ENCODE measurements at places on chromosomes 2 and 18. TPM values are rescaled to one million over a fixed set of nuclear protein-coding genes. Genes with fewer than 3 reads are reported as not detected.

DNA sequence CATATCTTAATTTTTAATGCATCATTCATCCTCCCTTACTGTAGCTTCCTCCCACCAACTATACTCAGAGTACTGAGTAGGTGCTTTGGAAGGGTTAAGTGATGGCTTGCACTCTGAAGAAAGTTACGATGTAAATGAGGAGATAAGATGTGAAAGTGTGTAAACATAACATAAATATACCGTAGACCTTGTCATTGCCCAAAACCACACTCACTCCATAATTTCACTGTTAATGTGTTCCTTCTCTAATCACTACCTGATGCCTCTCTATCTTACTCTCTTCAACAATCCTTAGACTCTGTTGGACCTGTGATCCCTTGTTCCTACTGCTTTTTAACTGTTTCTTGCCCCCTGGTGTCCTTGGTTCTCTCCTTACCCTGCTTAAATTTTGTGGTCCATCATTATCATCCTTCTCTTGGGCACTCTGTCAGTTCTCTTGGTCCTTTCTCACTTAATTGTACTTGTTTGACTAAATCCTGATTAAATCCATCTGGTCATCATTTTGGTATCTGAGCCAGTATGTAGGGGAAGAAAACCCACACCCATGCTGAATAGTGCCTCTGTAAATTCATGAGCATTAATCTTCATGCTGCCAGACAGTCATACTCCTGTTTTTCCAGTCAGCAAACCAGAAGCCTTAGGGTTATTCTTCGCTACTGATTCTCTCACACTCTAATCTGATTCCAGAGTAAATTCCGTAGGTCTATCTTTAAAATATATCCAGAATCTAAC, 45.0 kb downstream of the PMS1 start:
- no peak for DNase-seq

GRCh38 chr2:219165058-219165911, 4.5 kb downstream of the SLC23A3 start:
- DNase-seq, result no peak

DNA sequence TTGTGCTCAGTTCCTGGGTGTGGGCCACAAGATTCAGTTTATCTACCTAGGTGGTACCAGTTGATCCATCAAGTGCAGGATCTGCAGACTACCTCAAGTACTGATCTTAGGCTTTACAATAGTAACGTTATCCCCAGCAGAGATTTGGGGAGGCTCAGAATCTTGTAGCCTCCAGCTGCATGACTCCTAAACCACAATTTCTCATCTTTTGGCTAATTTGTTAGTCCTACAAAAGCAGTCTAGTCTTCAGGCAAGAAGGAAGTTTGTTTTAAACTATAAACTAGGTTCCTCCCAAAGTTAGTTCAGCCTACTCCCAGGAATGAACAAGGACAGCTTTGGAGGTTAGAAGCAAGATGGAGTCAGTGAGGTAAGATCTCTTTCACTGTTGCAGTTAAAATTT, 213.5 kb upstream of the PIEZO2 start:
- DNase-seq, result no peak

The PNPT1 gene
- total RNA-seq, result 58.5 TPM

The FN1 gene
- 133 TPM for total RNA-seq

GRCh38 chr2:99734236-99734635, 244.4 kb upstream of the REV1 start:
- DNase-seq, result no peak

The OSBPL1A gene
- total RNA-seq, result 34.8 TPM

The ADD2 gene
- total RNA-seq, result 0.14 TPM

- no peak for DNase-seq
These were observed 26.8 kb downstream of the TNP1 start for GRCh38 chr2:216833061-216833460.

- no peak for DNase-seq
These were observed 31.0 kb downstream of the INSIG2 start for GRCh38 chr2:118119158-118119727.

DNA sequence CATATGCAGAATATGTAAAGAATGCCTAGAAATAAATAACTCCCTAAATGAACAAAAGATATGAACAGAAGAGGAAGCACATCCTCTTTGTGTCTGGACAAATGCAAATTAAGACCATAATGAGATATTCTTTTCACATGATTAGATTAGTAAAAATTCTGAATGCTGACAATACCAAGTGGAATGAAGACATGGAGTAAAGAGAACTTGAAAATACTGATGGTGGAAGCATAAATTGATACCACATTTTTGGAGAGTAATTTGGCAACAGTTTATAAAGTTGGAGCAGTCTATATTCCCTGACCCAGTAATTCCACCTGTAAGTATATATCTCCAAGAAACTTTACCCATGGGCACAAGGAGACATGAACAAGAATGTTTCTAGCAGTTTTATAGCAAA, 130.0 kb downstream of the CAPN13 start:
- no peak for DNase-seq

The HOXD13 gene
- total RNA-seq, result not detected

The IDH1 gene
- 166 TPM for total RNA-seq

The THUMPD2 gene
- total RNA-seq, result 13.4 TPM

The UGT1A4 gene
- 6.1 TPM for total RNA-seq

DNA sequence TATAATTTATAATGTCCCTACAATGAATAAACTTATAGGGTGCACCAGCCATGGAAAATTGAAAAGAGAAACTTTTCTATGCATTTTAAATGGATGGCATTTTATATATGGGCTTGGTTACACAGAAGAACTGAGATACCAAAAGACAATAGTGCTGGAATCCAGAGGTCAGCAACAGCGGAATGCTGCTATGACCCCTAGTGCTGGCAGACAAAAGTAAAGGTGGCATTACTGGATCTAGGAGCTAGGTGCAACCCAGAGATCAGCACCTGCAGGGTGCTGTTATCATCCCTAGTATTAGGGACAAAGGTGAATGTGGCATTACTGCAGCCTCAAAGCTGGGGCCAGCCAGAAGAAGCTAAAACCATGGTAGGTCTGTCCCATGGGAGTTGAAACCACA, 392.7 kb upstream of the ST6GAL2 start:
- no peak for DNase-seq

DNA sequence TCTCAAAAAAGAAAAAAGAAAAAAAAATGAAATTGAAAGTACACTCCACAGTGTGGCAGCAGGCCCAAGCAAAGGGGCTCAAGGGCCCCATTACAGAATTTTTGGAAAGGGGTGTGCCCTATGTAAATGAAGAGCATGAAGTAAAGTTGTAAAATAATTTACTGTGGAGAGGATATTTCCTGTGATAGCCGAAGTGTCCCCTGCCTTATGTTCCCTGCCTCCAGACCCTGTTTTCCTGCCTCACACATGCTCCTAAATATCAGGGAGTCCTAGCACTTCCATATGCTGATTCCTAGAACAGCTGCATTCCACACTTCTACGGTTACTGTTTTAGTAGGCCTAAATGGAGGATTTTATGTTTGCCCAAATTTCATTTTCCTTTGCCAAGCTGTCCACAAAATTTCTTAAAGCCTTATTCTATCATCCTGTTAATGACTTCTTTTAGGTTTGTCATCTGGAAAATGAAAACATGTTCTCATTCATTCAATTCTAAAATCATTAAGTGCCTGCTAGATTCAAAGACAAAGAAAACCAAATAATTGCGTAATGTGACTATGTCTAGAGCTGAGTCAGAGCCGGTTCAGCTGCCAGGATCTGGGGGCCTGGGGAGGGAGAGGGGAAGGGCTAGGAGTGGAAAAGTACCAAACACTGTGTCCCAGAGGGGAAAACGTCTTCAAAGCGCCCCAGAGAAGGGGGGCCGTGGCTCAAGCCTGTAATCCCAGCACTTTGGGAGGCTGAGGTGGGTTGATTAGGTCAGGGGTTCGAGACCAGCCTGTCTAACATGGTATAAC, 25.9 kb upstream of the IMPA2 start:
- no peak for DNase-seq

The TTN gene
- 0.07 TPM for total RNA-seq

The ME2 gene
- 45.6 TPM for total RNA-seq

- no peak for DNase-seq
These were observed 32.3 kb downstream of the UBXN4 start for GRCh38 chr2:135773917-135774316.

GRCh38 chr18:42756214-42756613, 359.3 kb downstream of the RIT2 start:
- no peak for DNase-seq

DNA sequence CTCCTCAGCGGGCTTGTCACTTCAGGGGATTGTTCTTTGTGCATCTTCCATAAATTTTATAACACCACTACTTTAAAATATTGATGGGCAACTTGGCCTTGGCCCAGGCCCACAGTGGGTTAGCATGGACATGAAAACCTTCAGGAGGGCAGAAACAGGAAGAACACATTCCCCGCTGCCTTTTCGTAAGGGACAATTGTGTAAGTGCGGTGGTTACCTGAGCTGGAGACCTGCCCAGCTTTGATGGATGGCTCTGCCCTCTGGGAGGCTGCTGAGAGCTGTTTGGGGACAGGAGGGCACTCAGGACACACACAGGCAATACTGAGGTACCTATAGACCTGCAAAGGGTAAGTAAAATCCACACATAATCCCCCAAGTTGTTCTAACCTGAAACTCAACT, 46.8 kb downstream of the FECH start:
- DNase-seq, result no peak

- no peak for DNase-seq
These were observed 249.2 kb upstream of the GCFC2 start for GRCh38 chr2:75959724-75960471.

DNA sequence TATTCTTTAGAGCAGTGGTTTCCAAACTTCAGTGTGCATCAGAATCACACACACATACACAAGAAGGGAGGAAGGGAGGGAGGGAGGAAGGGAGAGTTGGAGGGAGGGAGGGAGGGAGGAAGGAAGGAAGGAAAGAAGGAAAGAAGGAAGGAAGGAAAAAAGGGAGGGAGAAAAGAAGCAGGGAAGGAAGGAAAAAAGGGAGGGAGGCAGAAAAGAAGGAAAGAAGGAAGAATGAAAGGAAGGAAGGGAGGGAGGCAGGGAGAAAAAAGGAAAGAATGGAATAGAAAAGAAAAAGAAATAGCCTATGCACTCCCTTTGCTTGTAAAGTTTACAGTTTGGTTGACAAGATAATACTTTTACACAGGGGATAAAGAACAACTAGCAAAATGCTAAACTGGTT, 96.3 kb upstream of the BCL11A start:
- DNase-seq, result no peak

- no peak for DNase-seq
These were observed 75.4 kb upstream of the MAP2 start for GRCh38 chr2:209348433-209348832.

The NR4A2 gene
- 4.9 TPM for total RNA-seq

The OLA1 gene
- 102 TPM for total RNA-seq

The MOGAT1 gene
- total RNA-seq, result 35.9 TPM

- DNase-seq, result no peak
These were observed 6.5 kb downstream of the CHRND start for GRCh38 chr2:232532419-232532818.

- DNase-seq, result no peak
These were observed 257.5 kb downstream of the RND3 start for GRCh38 chr2:150230004-150230403.

GRCh38 chr2:177235855-177236437, 23.4 kb downstream of the HNRNPA3 start:
- no peak for DNase-seq

All from Calu3 (cell line).